ENCODE measurements at places on chromosomes 3 and 15. TPM values are rescaled to one million over a fixed set of nuclear protein-coding genes. Genes with fewer than 3 reads are reported as not detected.

GRCh38 chr15:73732930-73733329 is 20.2 kb downstream of the INSYN1 start:
- DNase-seq: no peak

DNA sequence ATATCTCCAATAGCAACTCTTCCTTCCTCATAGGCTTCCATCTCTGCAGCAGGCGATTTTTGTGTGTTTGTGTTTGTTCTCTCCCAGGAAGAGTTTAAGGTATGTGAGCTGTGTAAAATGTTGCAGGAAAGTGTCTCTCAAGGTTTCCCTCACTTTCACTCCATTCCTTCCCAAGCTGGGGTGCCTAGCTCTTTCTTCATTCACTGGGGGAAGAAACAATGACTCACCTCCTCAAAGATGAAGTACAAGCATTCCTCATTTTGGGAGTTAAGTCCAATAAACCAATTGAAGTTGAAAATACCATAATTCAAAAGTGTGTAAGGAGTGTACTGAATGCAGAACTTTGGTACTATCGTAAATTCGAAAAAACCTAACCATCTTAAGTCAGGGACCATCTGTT is 422.7 kb upstream of the CFAP20DC start:
- DNase-seq: no peak

GRCh38 chr3:141782386-141782932 is 19.3 kb downstream of the GRK7 start:
- DNase-seq: peak; percentile 55

DNA sequence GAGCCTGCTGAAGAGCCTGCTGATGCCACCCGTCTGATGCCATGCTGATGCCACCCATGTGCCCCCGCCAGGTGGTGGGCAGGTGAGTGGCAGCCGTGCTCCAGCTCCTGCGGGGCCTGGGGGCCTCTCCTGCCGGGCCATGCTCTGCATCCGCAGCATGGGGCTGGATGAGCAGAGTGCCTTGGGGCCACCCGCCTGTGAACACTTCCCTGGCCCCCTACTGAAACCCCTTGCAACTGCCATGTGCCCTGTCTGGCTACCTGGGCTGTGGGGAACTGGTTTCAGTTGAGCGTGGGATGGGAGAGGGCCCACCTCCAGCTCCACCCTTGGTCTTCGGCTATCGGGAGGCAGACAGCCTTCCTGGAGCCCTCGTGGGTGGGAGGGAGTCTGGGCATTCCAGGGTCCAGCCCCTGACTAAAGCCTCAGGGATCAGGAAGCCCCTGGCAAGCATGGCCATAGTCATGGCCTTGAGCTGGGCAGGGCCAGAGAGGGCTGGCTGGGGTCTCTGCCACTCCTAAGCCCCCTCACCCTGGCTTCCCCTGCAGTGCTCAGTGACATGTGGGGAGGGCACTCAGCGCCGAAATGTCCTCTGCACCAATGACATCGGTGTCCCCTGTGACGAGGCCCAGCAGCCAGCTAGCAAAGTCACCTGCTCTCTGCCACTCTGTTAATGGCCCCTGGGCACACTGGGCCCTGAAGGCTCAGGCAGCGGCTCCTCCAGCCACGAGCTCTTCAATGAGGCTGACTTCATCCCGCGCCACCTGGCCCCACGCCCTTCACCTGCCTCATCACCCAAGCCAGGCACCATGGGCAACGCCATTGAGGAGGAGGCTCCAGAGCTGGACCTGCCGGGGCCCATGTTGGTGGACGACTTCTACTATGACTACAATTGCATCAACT is 92.2 kb downstream of the TBC1D2B start:
- no peak for DNase-seq

DNA sequence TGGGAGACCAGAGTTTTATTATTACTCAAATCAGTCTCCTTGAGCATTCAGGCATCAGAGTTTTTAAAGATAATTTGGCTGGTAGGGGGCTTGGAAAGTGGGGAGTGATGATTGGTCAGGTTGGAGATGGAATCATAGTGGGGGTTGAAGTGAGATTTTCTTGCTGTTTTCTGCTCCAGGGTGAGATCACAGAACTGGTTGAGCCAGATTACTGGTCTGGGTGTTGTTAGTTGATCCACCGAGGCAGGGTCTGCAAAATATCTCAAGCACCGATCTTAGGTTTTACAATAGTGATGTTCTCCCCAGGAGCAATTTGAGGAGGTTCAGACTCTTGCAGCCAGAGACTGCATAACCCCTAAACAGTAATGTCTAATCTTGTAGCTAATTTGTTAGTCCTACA is 141.0 kb downstream of the OTOL1 start:
- DNase-seq: no peak

DNA sequence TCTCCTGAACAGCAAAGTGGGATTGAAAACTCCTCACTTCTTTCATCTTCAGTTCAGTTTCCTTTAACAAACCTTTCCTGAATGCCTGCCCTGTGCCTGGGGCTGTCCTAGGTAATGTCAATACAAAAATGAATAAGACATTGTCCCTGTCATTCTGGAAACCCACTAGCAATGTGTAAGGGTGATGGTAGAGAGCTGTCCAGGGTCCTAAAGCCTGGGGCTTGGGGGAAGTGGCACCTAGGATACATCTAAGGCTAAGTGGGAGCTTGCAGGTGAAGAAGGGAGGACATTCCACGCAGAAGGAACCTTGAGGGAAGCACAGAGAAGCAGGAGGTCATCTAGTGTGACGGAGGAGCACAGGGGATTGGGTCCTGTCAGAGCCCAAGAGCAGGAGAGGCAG is 212.7 kb upstream of the PPP2R3A start:
- peak; percentile 82 for DNase-seq

- no peak for DNase-seq
Measured at GRCh38 chr3:115384381-115384780, 237.3 kb upstream of the ZBTB20 start.

DNA sequence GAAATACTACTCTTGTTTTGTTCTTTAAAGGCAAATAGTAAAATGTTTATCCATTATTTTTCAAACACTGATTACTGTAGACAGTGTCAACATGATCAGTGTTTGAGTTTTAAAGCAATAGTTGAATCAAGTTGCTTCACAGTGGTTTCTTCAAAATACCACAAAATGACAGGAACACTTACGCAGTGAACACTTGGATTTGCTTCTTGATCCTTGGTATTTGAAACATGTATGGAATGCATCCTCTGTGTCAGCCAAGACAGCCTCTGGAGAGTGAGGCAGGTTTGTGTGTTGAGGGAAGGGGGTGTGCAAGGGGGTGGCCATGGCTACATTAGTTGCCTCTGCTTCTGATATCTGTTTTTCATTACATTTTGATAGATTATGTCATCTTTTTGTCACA is 413.0 kb downstream of the RBMS3 start:
- peak; percentile 70 for DNase-seq

- DNase-seq: no peak
Measured at GRCh38 chr15:23589012-23589411, 23.5 kb downstream of the MKRN3 start.

- no peak for DNase-seq
Measured at GRCh38 chr3:30203301-30203700, 403.1 kb upstream of the TGFBR2 start.

DNA sequence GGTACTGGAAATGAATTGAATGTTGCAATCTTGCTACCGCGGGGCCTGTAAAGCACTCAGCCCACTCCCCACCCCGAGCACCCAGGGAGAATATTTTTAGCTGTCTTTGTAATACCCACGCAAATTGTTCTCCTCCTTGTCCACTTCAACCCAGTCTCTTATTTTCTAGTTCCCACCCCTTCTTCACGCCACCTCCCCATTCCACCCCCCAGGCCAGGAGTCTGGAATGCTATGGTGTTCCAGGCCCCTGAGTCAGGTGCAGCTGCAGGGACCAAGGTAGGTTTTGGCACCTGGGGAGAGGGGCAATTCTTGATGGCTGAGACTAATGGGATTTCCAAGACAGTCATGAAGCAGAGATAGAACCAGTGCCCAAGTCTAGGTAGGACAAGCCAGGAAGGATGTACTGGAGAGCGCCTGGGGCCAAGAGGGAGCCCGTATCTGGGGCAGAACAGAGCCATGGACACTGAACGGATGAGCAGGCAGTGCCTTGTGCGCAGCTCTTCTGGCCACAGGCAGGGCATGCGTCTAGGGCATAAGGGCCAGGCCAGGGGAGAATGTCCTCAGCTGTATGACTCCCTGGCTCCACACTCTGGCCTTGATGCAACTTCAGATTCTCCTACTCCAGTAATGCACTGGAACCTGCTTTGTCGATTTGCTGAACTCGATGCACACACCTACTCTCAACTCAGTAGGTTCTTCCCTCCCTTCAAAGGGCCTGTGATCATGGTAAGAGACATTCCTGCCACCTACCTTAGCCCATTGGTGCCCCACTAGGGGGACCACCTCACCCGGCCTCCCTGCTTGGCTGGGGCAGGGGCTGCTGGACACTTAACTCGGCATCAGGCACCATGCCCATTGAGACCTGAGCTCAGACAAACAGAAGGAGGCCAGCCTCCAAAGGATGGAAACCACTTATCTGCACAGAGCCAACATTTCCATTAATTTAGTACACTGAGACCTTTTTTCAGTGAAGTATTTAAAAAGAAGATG is 34.6 kb upstream of the MAGEF1 start:
- DNase-seq: peak; percentile 45

GRCh38 chr15:88388686-88389085 is 78.5 kb downstream of the MRPL46 start:
- DNase-seq: peak; percentile 85

- no peak for DNase-seq
Measured at GRCh38 chr3:181040030-181040429, 50.5 kb upstream of the DNAJC19 start.

CRELD1 gene
- 33.0 TPM for total RNA-seq

VWA5B2 gene
- 1.5 TPM for total RNA-seq

FOXL2NB gene
- total RNA-seq: not detected

HYAL1 gene
- total RNA-seq: 0.88 TPM

ARHGEF26 gene
- 5.4 TPM for total RNA-seq

PHLDB2 gene
- 59.5 TPM for total RNA-seq
